Mucosa of descending colon (tissue), 3 donors: ENCODE measurements at places on chromosomes 7 and 10.

DNA sequence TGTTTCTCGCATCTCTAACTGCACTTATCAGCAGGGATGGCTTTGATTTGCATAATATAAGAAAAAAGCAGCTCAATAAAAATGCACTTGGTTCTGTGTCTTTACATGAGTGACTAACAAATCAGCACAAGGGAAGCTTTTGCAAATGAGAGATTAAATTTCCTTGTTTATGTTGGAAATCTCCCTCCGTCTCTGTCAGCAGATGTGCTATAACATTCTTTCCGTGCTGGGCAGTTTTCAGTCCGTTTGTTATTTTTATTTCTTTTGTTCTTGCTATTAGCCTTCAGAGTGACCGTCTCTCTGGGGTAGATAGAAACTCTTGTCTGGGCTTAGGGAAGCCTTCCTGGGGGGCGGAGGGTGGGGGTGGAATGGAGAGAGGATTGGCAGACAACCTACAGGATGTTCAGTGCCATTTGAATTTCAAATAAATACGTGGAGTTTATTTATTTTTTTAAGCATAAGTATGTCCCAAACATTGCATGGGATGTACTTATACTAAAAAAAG, 96.0 kb downstream of the GATA3 start:
- DNase-seq, result no peak

GRCh38 chr7:122651451-122651850, 47.5 kb downstream of the RNF133 start:
- no peak for DNase-seq

DNA sequence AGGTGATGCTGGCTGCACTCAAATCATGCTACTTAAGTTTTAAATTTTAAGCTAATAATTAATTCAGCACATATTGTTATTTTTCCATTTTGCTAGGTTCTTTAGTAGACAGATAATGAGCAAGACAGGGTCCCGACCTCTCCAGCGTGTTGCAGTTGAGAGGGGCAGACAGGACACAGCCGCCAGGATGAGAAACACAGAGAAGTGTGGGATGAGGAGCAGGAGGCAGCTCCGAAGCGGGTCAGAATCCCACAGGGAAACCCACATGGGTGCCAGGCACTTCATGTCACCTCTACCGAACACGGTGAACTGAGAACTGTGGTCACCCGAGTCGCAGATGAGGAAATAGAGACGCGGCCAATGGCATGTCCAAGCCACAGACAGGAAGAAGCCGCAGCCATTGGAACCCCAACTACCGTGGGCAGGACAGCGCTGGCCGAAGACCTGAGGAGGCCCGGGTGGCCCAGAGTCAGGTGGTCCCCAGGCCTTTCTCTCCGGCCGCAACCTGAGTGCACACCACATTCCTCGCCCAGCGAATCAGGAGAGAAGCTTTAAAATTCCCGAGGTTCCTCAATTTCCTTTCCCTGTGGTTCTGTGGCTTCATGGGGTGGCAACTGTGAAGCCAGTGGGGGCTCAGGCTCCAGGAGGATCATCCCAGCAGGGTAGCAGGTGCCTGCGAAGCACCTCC, 213.0 kb downstream of the DNAJB6 start:
- no peak for DNase-seq

GRCh38 chr10:72308320-72308987, 34.7 kb downstream of the DDIT4 start:
- DNase-seq, result peak; percentile 71

DNA sequence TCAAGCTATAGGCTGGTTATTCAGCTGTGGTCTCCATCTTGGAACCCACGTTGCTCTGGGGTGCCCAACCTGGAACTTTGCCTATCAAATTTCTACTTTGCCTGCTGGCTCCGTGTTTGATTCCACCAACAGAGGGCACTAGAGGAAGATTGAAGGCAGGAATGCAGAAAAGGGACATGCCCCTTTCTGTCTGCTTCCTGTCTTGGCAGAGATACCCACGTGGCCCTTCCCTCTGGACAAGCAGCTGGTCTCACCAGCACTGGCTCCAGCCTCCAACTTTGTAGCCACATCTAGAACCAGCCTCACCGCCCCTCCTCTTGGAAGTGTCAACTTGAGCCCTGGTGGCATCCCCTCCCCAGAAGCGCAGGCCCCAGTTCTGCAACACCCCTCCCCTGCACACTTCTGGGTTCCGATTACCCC, 52.1 kb upstream of the ZNF438 start:
- DNase-seq, result peak; percentile 40

DNA sequence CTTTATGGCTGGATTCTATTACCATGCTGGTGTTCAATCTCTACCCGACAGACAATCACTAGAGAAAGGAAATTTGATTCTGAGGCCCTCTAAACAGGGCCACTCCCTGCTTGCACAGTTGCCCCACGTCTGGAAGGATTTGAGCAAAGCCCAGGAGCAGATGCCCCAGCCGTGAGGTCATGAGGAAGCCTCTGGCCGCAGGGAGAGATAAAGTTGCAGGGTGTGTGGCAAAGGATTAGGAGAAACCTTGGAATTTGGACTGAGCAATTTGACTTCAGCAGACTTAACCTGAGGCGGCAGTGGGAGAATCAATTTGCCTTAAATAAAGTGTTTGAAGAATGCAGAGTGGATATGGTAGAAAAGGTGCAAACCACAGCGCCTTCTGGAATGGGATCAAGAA, 40.2 kb upstream of the KLF6 start:
- DNase-seq, result peak; percentile 85

- DNase-seq, result no peak
Measured at GRCh38 chr7:50409856-50410745, 40.0 kb downstream of the FIGNL1 start.

DNA sequence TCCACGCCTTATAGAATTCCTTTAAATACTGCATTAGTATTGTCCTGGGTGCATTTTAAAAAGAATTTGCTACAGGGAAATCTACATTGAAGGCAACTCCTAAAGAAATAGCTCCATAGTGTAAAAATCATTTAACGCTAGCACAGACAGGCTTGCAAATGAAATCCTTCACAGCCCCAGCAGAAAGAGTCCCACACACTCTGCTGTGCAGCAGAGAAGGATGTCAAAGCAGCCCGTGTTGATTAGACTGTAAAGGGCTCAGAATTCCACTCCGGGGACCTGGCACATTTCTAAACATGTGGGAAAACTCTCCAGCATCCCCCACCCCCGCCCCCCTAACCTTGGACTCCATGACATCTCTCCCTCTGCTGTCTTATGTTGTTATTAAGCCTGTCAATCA, 176.8 kb downstream of the CALN1 start:
- no peak for DNase-seq

GRCh38 chr7:31160941-31161340, 108.8 kb downstream of the ADCYAP1R1 start:
- DNase-seq, result no peak

- no peak for DNase-seq
Measured at GRCh38 chr7:13132314-13132713, 444.9 kb downstream of the ARL4A start.

- no peak for DNase-seq
Measured at GRCh38 chr7:117807676-117808075, 65.6 kb downstream of the CTTNBP2 start.

DNA sequence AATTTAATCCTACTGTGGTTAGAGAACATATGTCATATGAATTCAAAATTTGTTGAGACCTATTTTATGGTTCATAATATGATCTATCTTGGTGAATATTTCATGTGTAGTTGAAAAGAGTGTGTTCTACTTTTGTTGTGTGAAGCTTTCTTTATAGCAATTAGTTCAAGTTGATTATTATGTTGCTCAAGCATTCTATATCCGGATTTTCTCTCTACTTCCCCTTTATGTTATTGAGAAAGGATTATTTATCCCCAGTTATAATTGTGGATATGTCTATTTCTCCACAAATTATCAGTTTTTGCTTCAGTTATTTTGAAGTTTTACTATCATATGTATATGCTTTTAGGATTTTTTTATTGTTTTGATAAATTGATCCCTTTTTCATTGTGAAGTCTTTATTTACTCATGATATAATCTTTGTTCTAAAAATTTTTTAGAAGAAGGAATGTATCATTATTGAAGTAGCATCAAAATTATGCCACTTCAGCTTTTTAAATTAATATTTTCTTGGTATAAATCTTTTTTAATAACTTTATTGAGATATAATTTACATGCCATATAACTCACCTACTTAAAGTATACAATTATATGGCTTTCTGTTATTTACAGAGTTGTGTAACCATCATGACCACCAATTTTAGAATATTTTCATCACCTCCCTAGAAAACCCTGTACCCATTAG, 12.0 kb upstream of the MEST start:
- DNase-seq, result no peak

- DNase-seq, result no peak
Measured at GRCh38 chr10:48606530-48607355, 1.9 kb upstream of the ARHGAP22 start.

DNA sequence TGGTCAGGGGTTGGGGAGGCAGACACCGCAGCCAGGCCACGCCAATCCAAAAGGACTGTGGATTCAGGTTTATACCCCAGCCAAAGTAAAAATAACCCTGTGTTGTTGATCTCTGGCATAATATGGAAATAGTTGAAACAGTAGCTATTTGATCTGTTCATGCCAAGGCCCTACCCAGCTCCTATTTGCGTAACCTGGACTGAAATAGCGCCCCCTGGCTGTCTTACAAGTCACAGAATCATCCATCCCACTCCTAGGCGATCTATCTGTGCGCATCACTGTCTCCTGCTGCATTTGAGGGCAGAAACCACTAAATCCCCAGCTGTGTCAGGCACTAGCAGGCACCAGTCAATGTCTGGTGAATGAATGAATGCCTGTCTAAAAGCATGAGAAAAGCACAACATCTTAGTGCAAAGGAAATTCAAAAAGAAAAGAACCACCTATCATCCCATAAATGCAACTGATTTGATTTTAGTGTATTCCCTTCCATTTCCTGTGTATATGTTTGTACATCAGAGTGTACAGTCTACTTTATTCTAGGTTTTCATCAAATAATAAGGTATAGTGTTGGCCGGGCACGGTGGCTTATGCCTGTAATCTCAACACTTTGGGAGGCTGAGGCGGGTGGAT, 160.0 kb downstream of the SLIT1 start:
- DNase-seq, result no peak

DNA sequence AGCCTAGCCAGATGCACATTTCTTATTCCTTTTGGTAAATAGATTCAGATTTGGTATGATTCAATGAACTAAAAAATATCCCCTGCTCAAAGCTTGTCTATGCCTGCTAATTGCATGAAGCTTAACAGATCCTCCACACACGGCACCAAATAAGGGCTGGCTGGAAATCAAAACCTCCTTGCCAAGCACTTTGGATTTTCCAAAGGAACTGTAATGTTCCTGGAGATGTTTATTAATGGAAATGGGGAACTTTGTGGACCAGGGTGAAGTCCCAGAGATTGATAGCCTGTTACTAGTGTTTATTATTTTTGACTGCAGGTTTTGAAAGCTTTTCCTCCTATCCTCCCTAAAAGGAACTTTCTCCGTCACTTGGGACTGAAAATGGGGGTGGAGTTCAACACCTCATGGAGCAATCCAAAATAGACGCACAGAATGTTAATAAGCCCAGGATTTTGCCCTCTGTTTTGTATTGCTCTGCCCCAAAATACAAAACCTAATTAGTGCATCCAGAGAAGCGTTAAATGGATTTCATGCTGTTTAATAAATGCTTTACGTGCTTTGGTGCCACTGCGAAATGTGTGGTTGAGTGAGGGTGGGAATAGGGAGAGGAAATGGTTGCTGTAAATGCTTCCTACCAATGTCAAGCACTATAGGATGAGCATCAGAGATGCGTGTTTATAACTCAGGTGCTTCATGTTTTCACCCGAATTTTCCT, 1027.7 kb downstream of the LRMDA start:
- DNase-seq, result no peak

- no peak for DNase-seq
Measured at GRCh38 chr7:2819954-2820397, 24.1 kb downstream of the GNA12 start.

GRCh38 chr7:151861881-151862280, 15.0 kb downstream of the PRKAG2 start:
- no peak for DNase-seq

DNA sequence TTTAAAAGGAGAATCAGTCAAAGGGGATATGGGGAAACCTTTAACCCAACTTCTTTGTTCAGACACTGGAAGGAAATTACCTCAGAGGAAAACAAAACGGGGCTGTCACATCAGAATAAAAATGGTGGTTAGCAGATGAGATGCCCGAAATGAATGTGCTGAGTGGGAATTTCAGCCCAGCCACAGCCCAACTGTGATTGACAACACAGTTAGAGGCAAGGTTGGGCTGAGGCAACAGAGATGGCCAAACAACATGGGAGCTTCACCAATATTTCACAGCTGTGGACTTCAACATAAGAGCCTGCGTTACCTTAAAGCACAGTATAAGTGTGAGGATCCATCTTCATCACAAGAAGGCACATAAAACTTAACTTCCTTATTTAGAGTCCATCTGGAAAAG, 133.5 kb upstream of the PTPRZ1 start:
- DNase-seq, result no peak

DNA sequence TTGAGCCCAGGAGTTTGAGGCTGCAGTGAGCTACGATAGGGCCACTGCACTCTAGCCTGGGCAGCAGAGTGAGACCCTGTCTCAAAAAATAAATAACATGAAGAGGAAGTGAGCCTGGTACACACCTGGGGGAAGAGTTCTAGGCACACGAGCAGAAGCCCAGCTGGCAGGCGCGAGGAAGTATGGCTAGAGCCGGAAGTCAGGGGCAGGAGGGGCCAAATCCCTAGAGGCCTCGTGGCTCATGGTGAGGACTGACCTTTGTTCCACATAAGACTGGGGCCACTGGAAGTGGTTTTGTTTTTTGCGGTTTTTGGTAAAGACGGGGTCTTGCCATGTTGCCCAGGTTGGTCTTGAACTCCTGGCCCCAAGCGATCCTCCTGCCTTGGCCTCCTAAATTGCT, 117.6 kb downstream of the HIP1 start:
- DNase-seq, result no peak

- peak; percentile 17 for DNase-seq
Measured at GRCh38 chr7:115133248-115133647, 211.4 kb downstream of the MDFIC start.

DNA sequence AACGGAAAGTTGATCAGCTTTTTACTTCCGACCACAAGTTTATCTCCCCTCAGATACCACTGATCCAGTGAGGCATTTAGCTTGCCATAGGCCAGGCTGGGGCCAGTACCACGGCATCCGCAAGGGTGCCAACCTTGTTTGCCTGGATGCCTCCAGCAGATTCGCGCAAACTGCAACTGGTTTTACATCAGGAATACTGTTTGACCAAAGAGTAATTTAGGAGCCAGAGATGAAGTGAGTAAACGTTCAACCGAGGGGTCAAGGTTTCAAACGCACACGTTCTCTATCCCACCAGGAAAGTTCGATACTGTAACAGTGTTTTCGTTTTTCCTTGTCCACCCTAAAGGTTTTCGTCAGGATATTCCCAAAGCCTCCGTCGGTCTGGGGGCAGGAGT, 266 bp upstream of the MDFIC start:
- peak; percentile 43 for DNase-seq

- peak; percentile 66 for DNase-seq
Measured at GRCh38 chr10:102673819-102674511, 29.7 kb downstream of the TRIM8 start.

- no peak for DNase-seq
Measured at GRCh38 chr10:131043039-131043691, 268.4 kb downstream of the TCERG1L start.
